ENCODE measurements at places on chromosomes 1 and 21.

DNA sequence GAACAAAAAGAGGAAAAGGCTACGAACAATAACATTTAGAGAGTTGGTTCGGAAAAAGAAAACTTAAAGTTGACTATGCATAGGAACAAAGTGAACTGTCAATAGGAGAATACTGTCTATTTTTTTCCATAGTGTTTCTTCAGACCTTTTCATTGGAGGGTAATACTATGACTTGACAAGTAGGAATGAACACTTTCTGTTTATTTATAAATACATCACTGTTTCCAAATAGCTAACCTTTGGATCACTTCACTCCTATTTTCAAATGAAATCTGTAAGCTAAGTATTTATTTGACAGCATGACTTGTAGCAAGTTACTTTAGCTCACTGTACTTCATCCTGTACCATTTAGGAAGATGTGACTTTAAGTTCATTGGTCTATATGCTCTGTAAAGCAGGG is 221.3 kb downstream of the COL24A1 start:
- DNase-seq = no peak

DNA sequence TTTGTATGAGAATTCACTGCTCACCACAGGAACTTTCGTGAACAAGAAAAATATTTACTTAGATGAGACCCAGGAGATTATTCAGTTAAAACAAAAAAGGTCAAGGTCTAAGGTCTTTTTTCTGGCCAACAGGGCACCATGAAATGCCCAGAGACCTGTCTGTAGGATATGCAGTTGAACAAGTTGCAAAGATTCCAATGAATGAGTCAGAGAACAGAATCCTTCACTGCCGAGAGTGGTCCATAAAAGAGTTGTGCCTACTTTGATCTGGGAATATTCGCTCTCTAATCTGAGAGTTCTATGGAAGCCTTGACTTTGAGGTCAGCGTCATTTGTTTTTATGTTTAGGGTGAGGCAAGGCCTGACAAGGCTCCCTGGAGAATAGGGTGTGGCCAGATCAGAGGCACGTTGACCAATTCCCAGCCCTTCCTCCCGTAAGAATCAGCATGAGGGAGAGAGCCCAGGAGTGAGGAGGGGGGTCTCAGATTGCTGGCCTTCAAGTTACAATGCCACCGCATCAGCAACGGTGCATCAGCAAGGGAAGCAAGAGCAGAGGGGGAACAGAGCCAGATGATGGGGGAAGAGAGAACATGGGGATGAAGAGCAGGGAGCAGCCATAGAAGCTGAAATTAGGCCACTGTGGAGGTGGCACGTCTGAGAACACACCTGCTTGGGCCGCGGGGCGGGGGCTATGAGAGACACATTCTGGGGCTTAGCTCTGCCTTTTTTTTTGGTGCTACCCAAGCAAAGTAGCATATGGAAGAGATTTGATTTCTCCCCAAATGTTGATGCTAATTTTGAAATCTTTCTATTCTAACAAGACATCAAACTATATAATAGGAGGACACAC is 206.4 kb upstream of the RAB4A start:
- DNase-seq = no peak

DNA sequence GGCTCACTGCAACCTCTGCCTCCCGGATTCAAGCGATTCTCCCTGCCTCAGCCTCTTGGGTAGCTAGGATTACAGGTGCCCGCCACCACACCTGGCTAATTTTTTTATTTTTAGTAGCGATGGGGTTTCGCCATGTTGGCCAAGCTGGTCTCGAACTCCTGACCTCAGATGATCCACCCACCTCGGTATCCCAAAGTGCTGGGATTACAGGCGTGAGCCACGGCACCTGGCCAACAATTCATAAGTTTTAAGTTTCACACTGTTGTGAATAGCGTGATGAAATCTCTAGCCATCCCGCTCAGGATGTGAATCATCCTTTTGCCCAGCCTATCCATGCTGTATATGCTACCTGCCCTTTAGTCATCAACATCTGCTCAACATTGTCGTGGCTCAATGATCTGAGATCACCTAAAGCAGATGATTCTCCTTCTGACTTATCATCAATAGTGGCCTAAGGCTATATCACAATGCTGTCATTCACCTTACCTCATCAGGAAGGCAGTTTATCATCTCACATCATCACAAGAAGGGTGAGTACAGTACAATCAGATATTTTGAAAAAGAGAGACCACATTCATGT is 2.6 kb downstream of the PFDN2 start:
- DNase-seq = no peak

- DNase-seq = no peak
Measured at GRCh38 chr1:87426463-87427249, 98.0 kb downstream of the LMO4 start.

Data from stimulated activated CD4-positive, alpha-beta T cell treated with anti-CD3 and anti-CD28 coated beads, Interleukin-1b, Interleukin-23, amount 100 ng/mL, for 4 hours (primary cell).